Neural crest cell (in vitro differentiated cells): ENCODE measurements at places on chromosomes 3 and 15. TPM values are rescaled to one million over a fixed set of nuclear protein-coding genes. Genes with fewer than 3 reads are reported as not detected.

DNA sequence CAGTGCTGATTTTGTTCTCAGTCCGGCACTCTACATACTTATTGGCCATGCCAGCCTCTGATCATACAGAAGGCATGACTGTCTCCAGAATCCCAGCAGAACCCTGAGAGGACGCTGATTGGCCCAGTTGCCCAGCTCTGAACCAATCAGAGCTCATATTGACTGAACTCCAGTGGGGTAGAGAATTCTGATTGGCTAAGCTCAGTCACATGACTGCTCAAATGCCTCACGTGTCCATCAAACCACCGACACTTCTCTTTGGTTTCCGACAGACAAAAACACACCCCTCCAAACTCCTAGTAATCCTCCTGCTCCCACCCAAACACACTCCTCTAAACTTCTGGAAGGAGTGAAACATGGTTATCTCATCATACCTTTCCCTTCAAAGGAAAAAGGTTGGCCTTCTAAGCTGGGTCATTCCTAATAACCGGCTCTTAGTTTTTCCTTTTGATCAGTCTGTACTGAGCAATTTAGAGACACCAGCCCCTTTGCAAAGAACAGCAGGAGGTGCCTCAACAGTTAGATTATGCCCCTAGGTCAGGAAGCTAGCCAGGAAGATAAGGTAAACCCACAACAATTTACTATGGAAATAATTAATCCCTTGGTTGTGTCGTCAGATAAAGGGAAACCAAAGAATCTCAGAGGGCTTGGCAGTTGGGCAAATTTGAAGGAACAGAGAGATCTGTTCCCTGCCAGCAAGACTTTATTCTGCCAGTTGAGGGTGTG lies 187.8 kb downstream of the TLE3 start:
- no peak for DNase-seq

GRCh38 chr15:101784644-101785043 lies 18.7 kb upstream of the OR4F6 start:
- DNase-seq: no peak

DNA sequence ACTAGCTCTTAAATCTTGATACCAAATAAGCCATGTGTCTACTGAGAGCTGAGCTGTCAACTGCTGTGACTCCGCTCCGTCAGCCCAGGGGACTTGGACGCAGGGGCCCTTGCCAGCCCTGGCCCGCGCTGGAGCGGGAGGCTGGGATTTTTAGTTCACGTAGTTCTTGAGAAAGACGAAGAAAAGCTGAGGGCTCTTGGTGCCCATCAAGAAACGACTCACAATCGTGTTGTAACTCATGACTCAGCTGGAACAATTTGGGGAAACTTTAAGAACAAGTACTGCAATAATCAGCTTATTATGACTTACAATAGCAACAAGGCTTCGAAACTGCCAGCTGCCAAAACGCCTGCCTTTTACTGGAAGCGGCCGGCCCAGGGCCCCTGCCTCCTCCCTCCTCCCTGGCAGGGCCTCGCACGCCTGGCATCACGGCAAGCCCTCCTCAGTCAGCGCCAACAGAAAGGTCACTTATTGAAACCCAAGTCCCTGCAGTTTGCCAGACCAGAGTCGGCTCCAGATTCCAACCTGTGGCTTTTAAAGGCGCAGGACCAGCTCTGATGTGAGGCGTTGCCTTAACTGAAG lies 60.3 kb downstream of the RGMA start:
- no peak for DNase-seq

DNA sequence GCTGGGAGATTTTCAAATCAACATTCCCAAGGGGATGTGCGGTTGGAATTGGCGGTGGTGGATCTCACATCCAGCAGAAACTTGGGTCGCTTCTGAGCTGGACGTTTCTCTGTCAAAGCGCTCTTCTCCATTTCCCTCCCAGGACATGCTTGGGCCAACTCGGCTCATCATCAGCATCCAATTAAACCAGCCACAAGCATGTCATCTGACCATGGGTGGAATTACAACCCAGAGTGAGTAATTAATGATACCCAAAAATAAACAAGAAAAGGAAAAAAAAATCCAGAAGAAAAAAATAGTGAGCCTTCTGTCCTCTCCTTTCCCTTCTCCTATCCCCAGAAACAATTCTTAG lies 111.2 kb downstream of the XXYLT1 start:
- no peak for DNase-seq

DNA sequence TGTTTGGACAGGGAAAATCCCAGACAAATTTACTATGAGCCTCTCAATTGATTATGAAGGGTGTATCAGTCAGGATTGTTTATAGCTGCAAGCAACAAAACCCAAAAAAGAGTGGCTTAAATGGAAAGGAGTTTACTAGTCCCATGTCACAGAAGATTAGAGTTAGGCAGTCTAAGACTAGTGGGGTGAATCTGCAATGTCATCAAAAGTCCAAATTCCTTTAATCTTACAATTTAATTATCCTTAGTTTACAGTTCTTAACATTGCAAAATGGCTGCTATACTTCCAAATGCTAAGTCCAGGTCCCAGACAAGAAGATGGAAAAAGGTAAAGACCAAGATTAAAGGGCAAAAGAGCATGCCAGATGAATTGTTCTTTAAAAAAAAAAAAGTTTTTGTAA lies 143.6 kb downstream of the CD47 start:
- DNase-seq: no peak

GRCh38 chr3:20648294-20648693 lies 462.3 kb upstream of the SGO1 start:
- DNase-seq: no peak

DNA sequence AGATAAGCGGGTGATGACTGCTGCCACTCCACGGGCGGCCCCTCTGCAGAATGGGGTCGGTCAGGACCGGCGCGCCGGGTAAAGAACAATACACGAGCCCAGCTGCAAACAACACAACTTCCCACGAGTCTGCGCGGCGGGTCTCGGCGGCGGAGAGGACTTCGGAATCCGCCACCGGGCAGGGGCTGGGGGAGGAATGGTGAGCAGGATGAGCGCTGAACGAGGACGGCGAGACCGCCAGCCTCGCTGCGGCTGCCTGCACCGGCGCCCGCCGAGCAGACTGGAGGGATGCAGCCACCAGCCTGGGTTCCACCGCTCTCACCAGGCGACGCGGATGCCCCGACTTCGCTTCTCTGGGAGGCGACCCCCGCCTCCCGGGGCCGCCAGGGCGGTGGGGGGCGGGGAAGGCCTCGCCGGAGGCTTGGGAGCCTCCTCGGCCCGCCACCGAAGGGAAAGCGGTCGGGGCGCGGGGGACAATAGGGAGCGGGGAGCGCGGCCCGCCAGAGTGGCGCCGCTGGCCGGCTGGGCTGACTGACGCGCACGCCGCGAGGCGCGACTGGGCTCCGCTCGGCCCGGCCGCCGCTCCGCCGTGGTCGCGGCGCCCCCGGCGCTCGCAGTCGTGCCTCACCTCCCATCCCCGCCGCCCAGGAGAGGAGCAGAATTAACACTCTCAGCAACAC lies 515 bp downstream of the ADAM10 start:
- peak; percentile 54 for DNase-seq

DNA sequence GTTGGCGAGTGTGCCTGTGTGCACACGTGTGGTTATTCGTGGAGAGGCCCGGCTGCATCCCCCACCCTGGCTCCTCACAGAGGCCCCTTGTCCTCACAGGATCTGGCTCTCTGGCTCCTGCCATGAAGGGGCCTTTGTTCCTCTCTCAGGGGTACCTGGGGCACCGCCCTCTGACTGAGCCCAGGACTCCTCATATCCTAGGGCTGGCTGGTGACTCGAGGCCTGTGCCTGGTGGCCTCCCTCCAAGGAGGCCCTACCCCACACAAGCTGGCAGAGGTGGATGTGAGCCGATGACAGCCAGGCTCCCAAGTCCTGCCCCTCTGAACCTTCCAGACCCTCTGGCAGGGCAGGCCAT lies 10.0 kb downstream of the PRKCD start:
- DNase-seq: peak; percentile 24

The TMEM207 gene
- total RNA-seq: not detected in 2 replicates

The SOX14 gene
- total RNA-seq: 0.18 and 0.37 TPM in 2 replicates

The PROS1 gene
- total RNA-seq: 11.6 and 12.0 TPM in 2 replicates

DNA sequence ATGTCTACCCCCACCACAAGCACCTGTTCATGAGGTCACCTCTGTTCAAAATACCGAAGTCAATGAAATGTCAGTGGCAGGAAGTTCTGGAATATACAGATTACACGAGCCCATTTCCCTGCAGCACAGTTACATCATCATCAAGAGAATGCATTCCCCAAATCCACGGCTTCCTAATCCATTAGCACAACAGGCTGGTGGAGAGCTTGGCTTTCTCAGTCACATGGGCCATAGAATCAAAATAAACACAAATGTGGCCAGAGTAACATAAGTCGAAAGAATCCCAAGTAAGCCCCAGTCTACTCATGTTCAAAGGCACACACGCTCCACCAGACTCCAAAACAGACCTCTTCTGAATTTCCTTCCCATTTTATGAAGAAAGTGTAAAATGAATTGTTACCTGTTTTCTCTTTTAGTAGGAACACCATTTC lies 419.3 kb downstream of the MAGI1 start:
- no peak for DNase-seq

DNA sequence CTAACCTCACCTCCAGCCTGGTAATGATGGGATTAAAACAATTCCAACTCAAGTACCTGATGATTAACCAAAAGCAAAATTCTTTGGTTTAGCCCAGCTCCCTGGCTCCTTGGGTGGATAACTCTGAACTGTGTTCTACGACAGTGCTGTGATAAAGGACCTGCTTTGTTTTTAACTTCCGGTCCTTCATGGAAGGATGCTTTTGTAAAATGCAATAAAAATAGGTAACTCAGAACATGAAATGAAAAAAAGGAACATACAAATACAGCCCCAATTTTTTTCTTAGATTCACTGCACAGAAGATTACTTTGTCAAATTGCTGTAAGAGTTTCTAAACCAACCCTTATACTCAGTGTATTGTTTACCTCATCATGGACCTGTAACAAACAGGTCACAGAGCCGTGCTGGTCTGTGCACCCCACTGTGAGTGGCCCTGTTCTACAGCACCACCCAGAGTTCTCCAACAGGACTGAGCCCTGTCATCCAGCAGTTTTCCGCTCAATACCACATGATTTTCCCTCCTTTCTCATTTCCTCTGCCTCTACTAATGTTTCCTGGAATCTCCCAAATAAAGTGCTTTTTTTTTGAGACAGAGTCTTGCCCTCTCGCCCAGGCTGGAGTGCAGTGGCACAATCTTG lies 4.9 kb upstream of the PCYT1A start:
- DNase-seq: no peak

- DNase-seq: no peak
Observed at GRCh38 chr15:90213818-90214204, 12.7 kb downstream of the SEMA4B start.

GRCh38 chr3:125024817-125025216 lies 31.0 kb downstream of the HEG1 start:
- DNase-seq: no peak

DNA sequence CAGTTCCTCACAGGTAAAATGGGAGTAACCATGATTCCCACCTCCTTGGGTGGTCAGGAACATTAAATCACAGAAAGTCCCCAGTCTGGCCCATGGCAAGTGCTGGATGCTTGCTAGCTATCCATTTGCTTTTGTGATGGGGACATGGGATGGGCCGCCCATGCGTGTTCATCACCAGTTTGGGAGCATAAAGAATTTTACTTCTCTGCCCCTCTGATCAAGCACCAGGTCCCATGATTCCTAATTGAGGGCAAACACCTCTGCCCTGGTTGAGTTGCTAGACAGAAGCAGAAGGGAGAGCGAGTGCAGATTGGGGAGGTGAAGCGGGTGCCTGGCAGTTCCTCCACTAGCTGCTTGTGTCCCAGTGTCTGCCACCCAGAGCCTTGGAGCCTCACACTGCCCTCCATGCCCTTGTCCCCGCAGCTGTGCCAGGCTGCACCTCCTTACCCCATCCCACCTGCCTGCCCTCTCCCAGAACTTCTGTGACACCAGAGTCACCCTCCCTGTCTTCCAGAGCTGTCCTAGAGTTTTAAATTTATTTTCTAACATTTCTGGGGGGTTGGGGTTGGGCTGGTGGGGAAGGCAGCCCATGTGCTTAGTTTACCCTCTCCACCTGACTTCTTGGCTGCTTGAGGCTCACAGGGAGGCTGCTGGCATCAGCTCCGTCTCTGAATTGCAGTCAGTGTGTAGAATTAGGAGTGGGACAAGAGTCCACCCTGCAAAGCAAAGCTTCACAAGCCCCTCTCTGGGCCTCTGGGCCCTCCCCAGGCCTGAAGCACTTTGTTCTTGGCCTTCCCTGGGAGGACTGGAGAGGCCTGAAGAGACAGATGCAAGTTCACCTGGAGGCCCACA lies 18.4 kb downstream of the CFAP100 start:
- DNase-seq: no peak

DNA sequence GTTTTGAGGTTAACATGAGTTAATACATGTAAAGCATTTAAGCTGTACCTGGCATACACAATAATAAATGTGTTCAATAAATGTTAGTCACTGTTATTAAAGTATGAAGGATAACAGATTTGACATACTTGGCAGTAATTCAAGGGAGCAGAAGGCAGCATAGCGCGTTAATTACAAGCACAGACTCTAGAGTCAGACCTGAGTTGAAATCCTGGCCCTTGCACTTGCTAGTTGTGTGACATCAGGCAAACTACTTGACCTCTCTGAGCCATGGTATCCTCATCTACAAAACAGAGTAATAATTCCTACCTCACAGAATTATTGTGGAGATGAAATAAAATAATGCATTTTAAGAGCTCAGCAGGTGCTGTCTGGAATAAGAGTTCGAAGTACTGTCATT lies 5.4 kb downstream of the IFT122 start:
- DNase-seq: no peak

- DNase-seq: no peak
Observed at GRCh38 chr3:40337136-40338108, 27.9 kb downstream of the EIF1B start.

DNA sequence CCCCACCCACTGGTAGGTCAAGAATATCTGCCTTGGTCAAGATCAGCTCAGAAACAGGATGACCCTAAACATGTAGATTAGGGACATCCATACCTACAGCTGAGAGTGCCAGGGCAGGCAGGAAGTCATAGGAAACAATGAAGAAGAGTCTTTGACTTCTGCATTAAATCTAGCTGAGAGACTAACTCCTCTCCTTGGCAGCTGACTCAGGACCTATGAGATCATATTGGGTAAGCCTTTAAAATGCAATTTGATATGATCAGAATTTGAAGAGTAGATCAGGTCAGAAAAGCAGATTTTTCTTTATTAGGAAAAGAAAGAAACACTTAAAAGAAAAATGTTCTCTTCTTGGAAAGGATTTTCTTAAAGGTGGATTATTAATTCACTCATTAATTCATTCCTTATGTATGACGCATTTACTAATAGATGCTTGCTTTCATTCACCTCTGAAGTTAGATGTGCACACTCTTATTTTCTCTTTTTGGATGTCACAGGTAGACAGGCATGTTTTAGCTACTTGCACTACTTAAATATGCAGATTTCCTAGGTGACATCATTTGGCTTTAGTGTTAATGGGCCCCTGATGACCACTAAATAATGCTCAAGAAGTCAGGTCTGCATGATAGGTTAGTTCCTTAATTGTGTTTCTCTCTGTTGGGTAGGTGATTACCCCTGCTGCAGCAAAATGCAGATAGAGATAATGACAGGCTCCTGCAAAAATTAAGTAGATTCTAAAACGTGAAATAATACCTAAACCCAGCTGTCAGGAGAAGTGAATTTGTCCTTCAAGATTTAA lies 35.7 kb upstream of the GSK3B start:
- DNase-seq: no peak

The CFAP92 gene
- 8.7 and 8.8 TPM in 2 replicates for total RNA-seq

The DUOXA2 gene
- total RNA-seq: not detected in 2 replicates

- DNase-seq: no peak
Observed at GRCh38 chr3:124138148-124138547, 146.2 kb upstream of the ROPN1 start.
